ENCODE measurements at places on chromosomes 2 and 18.
A peak's percentile ranks its signal among the peaks of the same experiment; 100 is the strongest.

DNA sequence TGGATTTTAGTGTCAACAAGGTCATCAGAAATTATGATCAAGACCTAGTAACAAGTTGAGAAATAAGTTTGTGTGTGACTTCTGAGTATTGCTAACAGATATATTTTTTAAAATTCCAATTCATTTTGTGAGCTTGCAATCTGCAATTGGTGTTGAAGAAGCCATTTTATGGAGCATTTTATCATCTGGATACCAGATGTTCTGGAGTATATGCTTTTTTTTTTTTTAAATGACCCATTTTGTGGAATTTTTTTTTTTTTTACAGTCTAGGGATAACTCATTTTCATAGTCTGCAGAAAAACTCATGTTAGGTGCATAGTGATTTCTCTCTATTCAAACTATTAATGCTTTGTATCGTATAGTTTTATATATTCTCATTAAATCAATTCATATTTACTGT is 12.6 kb downstream of the QPCT start:
- DNase-seq: no peak

- no peak for DNase-seq
Observed at GRCh38 chr2:2656115-2657011, 325.3 kb upstream of the MYT1L start.

- no peak for DNase-seq
Observed at GRCh38 chr18:32771169-32771751, 1.6 kb downstream of the KLHL14 start.

DNA sequence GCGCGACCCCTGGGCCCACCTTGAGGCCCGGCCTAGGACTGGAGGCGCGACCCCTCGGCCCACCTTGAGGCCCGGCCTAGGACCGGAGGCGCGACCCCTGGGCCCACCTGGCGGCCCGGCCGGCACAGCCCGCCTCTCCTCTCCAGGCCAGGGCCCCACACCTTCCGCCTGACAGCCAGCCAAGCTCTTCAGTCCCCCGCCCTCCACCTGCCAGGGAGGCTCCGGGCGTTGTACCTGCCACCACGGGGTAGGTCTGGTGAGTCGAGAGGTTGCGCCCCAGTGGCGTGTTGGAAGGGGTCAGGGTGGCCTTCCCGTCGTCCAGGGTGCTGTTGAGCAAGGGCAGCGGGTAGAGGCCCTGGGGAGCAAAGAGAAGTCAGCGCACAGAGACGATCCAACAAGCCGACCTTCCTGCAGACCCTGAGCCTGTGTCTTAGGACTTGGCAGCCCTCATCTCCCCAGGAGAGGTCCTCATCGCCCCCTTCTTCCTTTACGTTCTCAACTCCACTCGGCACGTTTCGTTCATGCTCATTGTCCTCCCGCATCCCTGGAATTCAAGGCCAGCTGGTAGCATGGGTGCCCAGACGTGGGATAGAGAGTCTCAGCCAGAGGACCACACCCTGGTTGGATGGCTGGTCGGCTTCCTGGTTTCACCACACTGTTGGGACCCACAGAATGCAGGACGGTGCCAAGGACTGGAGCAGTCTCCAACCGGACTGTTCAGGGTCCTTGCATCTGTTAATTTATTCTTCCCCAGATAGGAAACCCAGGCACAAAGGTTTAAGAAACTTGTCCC is 42.2 kb downstream of the PAX8 start:
- no peak for DNase-seq

DNA sequence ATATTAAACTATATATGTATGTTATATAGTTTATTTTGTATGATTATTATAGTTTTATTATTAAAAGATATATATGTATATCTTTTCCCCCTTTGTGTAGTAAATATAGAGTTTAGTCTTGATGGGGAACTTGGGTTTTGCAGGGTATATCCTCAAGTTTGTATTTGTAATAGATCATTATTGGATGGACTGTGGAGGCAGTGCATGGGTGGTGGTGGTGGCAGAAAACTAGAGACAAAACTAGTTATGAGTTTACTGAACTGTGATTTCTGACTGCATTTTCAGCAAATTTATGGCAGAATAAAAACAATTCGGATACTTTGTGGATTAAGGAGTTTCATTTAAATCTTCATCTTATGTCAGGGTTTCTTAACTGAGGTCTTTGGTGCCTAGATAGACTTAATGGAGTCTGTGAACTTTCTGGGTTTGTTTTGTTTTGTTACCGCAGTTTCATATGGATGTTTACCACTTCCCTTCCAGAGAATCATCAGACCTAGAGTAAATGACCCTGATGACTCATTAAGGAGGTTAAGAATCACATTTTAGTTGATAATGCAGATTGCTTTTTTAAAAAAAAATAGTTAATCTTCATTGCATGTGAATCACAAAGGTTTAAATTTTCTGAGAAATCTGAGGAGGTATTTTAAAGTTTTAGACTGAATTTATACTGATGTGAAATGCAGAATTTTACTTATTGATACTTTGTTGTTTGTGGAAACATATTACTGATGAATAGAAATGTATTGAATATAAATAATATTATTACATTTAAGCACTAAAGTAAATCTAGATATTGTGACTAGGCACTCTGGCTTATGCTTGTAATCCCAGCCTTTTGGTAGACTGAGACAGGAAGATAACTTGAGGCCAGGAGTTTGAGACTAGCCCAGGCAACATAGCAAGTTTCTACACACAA is 14.5 kb downstream of the EPC2 start:
- peak; percentile 21 for DNase-seq

- no peak for DNase-seq
Observed at GRCh38 chr2:190481339-190481738, 53.2 kb downstream of the NEMP2 start.

GRCh38 chr2:237901932-237902850 is 42.8 kb downstream of the RAMP1 start:
- no peak for DNase-seq

GRCh38 chr18:23334569-23334968 is 118.5 kb upstream of the RIOK3 start:
- no peak for DNase-seq

- peak; percentile 21 for DNase-seq
Observed at GRCh38 chr2:12884713-12885282, 168.1 kb downstream of the TRIB2 start.

GRCh38 chr2:43321446-43321845 is 95.0 kb upstream of the ZFP36L2 start:
- DNase-seq: no peak

GRCh38 chr2:205755923-205756322 is 73.6 kb downstream of the NRP2 start:
- DNase-seq: no peak

DNA sequence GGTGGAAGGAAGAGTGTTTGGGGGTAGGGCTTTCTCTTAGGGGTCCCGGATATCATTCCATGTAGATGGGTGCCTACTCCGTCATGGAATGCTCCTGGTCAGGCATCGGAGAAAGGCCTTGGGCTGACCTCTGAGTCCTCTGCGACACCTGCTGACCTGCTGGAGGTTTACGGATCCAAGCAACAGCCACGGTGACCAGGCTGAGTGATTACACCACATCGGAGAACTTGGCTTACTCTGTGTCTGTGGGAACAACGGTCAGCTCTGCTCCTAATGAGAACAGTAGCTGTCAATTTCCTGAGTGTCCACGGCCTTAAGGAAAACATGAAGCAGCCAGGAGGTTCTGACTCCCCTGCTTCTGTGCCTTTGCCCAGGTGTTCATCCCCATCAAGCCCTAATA is 73.2 kb downstream of the TNP1 start:
- no peak for DNase-seq

- no peak for DNase-seq
Observed at GRCh38 chr2:189016311-189016861, 42.2 kb downstream of the COL3A1 start.

- DNase-seq: no peak
Observed at GRCh38 chr2:109525836-109526235, 87.9 kb downstream of the SEPTIN10 start.

- no peak for DNase-seq
Observed at GRCh38 chr18:51655327-51655698, 457.8 kb upstream of the MEX3C start.

- DNase-seq: no peak
Observed at GRCh38 chr2:208983486-208983885, 440.4 kb upstream of the MAP2 start.

DNA sequence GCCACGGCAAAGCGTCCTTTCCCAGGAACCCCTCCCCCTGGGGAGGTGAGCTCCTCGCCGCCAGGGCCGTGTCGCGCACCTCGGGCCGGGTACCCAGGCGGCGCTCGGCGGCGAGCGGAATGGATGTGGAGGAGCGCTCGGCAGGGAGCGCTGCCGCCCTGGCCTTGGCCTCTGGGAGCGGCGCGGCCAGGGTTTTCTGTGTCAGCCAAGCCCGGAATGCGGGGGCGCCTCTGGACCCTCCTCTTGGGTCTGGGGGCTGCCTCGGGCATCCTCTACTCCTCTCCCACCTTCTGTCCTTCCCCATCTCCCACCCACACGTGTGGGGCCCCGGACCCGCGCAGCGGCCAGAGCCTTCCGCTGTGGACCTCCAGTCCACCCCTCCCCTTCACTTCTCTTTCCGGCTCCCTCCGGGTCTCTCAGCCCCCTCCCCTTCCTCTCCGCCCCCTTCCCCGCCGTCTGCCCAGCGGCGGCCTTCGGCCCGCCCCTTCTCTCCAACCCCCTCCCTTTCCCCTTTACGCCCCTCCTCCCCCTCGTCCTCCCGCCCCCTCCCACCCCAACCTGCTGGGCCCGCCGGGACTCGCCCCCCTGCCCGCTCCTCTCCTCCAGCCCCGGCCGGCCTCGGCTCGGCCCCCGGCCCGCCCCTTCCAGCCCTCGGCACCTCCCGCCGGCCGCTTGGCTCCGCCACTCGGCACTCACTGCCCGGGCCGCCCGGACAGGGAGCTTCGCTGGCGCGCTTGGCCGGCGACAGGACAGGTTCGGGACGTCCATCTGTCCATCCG is at the start of gene MERTK:
MERTK (plus strand) TSS at position 684 of the 779 bp plus-strand sequence. CDS start 129 bp downstream, outside the sequence.
- peak; percentile 90 for DNase-seq

DNA sequence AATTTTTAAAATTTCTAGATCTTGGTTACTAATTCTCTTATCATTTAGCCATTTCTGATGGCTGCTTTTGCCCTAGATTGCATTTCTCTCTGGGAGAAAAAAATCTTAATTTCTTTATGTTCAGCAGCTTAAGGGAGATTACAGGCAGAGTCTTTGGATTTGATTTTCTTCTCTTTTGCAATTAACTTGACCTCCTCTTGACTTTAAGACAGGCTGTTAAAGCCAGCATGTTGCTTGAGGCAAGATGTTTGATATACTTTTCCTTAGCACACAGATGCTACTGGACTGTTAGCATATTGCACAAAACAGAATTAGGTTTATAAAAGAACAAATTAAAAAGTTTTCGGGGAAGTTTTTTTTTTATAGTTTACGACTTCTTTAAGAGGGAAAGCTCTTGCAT is 50.0 kb downstream of the XRCC5 start:
- no peak for DNase-seq

DNA sequence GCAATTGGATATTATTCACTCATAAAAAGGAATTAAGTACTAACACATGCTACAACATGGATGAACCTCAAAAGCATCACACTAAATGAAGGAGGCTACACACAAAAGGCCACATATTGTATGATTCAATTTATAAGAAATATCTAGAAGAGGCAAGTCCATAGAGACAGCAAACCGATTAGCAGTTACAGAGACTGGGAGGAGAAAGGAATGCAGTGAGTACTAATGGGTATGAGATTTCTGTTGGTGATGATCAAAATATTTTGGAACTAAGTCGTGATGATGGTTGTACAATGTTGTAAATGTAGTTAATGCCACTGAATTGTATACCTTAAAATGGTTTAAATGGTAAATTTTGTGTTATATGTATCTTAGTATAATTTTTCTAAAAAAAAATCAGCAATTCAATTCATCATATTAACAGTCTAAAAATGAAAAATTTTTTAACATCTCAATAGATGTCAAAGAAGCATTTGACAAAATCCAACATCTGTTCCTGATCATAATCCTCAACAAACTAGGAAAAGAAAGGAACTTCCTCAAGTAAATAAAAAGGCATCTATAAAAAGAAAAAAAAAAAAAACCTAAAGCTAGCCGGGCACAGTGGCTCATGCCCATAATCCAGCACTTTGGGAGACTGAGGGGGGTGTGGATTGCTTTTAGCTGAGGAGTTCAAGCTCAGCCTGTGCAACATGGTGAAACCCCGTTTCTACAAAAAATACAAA is 98.1 kb downstream of the TGIF1 start:
- DNase-seq: no peak

DNA sequence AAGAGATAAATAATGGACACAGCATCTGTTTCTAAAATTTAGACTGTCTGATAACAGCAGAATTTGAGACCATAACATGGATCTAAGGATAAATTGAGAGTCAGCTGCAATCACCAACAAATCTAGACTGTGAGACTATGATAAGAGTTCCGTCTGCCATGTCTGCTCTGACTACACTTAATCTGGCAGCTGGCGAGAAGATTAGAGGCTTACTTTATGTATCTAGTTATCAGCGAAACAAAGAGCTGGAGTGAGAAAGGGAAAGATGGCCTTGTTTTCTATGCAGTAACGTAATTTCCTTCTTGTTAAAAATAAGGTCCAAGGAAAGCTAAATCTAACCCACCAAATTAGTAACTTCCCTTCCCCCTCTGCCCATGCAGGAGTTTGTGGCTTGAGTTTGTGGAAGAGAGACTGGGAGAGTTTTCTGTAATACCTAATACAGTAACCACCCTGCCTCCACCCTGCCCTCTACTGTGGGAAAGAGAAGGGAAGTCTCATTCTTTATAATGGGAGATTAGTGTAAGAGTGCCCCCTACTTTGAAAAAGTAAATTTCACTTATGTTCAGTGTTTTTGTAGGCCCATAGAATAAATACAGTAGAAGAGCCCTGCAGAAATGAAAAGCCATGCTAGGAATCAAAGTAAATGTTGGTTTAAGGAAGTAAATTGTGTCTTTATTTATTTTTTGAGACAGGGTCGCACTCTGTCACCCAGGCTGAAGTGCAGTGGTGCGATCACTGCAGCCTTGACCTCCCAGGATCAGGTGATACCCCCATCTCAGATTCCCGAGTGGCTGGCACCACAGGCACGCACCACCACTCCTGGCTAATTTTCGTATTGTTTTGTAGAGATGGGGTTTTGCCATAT is 27.5 kb downstream of the EML4 start:
- peak; percentile 87 for DNase-seq

- no peak for DNase-seq
Observed at GRCh38 chr2:216307496-216307895, 64.8 kb downstream of the MARCHF4 start.

Data from Caki2 (cell line).